Left lobe of liver (tissue), 2 donors: ENCODE measurements at places on chromosomes 5 and 9. TPM values are rescaled to one million over a fixed set of nuclear protein-coding genes. Genes with fewer than 3 reads are reported as not detected.

- no peak for DNase-seq
Observed at GRCh38 chr5:67416133-67416937, 219.7 kb upstream of the CD180 start.

DNA sequence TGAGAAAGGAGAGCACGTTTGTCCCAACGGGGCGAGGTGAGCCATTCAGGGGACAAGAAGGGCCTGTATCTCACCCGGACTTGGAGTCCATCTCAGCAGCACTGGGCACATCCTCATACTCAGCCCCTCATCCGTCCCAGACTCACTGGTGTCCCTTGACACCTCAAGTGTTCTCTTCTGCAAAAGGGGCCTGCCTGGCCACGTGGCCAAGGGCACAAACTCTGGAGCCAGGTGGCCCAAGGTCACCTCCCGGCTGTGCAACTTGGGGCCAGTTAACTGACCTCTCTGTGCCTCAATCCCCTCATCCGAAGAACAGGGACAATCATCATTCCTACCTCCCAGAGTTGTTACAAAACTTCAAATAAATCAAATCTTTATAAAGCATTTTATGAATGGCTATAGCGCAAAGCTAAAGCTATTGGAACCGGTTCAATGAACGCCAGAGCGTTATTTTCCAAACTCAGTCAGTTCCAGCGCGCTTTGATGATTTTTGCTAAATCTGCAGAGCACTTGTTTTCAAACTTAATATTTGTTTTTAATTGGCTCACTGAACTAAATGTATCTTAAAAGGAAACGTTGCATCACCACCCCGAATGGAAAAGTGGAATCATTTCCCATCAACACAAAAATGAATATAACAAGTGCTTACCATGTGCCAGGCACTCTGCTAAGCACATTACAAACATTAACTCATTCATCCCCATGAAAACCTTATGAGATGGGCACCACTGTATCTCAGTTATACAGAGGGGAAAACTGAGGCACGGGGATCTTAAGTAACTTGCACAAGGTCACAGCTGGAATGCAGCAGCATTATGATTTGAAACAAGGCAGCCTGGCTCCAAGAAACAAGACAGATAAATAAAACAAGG is 49.3 kb downstream of the DUSP1 start:
- no peak for DNase-seq

DNA sequence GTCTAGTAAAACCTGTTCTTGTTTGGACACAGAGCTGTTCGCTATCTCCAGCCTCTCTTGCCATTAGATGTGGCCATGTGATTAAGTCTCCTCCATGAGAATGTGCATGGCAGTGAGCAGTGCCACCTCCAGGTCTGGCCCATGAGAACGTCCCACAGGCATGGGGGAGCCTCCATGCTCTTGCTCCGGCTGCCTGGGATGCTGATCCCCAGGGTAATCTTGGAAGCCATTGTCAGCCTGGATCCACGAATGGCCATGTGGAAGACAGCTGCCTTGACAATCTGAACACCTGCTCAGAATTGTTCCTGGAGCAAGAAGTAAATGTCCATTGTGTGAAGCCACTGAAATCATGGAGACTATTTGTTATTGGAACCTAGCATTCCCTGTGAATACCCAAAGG is 83.5 kb downstream of the FSTL4 start:
- no peak for DNase-seq

GRCh38 chr5:84673785-84674184 is 289.1 kb upstream of the EDIL3 start:
- no peak for DNase-seq

DNA sequence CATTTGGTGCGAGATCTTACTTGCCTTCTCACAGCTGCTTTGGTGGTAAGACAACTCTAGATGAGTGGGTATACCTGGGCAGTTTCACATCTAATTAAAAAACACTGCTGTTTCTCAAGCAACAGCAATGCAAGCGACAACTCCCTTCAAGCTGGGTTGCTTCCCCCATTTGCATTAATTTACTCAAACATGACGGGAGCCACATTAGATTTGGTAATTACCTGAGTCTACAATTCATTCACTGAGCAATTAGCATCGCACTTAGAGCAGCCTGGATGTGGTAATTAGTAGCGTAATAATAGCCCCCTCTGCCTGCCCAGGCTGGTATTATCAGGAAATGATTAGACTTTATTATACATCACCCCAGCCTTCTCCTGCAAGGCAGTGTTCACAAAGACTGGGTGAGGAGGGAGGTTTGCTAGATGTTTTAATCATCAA is 73.4 kb downstream of the FBXO38 start:
- no peak for DNase-seq

The LRRC19 gene
- total RNA-seq: 0.55 TPM
